ENCODE measurements at places on chromosomes 2 and 18.

DNA sequence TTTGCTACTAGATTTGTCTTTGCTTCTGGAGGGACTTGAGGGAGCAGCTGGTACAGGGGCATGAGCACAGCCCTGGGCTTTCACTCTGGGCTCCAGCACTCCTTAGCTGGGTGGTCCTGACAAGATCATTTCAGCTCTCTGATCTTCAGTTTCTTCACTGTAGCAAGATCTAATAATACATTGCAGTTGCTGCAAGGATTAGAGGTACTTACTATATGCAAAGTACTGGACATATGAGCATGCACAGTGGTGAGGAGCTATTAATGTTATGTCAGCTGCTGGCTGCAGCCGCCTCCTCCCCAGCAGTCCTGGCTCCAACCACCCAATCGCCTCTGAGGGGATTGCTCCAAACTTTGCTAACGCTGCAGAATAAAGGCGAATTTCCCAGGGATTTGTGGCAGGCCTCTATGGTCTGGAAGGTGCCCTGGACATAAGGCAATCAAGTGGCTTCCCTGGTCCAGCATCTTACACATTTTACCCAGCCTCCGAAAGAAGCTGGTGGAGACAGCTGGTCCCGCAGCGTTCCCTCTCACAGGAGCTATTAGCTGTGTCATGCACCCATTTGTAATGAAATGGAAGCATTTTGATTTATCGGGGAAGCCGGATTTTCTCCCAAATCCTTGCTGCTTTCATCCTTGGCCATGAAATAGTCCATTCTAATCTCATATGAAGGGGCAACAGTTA lies 96.7 kb downstream of the RHOB start:
- no peak for DNase-seq

DNA sequence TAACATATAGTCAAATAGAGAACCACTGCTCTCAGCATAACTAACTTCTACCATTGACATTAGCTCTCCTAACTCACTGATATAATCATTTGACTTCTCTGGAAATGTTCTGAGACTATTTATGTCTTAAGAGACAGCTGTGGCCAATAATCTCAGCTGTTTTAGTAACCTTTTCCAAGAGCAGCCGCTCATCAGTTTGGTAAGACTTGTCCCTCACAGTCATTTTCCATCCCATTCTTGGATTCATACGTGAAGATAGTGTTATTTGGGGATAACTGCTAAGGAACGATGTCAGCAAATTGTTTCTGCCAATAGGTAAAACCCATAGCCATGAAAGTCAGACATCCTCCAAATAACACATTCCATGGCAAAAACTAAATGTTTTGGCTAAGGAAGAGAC lies 127.8 kb downstream of the LNPK start:
- no peak for DNase-seq

- no peak for DNase-seq
These were observed 279.7 kb downstream of the RNF144A start for GRCh38 chr2:7196883-7197282.

DNA sequence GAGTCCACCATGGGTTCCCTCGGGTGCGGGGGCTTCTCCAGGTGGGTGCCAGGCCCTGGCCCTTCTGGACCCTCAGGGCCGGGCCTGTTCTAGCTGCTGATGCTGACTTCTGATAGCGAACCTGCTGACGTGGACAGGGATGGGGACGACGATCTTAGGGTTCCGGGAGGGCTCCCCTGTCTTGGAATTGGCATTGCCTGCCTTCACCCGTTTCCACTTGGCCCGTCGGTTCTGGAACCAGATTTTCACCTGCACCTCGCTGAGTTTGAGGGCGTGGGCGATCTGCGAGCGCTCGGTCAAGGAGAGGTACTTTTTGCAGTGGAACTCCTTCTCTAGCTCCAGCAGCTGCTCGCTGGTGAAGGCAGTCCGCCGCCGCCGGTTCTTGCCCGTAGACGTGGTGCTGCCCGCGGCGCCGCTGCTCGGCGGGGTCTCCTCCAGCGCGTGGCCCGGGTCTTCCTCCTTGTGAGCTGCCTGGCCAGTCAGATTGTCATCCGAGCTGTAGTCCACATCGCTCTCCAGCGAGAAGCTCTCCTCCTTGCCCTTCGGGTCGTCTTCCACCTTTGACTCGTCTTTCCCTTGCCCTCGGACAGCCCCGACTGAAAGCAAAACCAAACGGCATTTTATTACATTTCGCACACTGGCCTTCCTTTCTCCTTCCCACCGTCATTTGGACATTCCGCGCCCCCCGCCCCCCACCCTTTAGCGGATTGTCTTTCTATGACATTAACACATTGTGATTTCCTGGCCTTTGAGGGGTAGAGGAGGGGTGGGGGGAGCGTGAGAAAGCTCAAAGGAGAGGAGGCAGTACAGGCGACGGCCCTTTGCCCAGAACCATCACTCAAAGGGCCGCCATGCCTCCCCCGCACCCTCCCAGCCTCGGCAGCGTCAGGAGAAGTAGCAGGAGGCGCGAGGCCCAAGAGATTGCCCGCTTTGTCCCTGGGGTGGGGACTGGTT lies 2.1 kb downstream of the GBX2 start:
- no peak for DNase-seq

Data from AG09309 (cell line).